T-helper 9 cell (primary cell): ENCODE measurements at places on chromosomes 5 and 9.

DNA sequence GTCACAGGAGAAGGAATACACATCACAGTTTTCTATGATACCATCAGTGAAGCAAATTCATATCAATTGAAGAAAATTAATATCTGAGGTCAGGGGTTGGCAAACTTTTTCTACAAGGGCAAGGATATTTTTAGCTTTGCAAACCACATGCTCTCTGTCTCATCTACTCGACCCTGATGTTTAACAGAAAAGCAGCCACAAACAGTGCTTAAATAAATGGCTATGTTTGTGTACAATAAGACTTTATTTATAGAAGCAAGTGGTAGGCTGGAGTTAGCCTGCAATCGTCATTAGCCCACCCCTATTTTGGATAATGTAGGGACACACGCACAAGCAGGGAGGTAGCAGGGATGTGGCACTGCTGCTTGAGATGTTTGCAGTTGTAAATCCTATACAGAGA lies 251.4 kb downstream of the CETN3 start:
- no peak for DNase-seq

- no peak for DNase-seq
Observed at GRCh38 chr9:120567081-120567480, 12.9 kb downstream of the CDK5RAP2 start.

GRCh38 chr5:90558344-90559192 lies at the start of gene ADGRV1:
ADGRV1 (plus strand) TSS chr5:90558797; CDS start chr5:90558896, 99 bp downstream.
- DNase-seq = no peak

DNA sequence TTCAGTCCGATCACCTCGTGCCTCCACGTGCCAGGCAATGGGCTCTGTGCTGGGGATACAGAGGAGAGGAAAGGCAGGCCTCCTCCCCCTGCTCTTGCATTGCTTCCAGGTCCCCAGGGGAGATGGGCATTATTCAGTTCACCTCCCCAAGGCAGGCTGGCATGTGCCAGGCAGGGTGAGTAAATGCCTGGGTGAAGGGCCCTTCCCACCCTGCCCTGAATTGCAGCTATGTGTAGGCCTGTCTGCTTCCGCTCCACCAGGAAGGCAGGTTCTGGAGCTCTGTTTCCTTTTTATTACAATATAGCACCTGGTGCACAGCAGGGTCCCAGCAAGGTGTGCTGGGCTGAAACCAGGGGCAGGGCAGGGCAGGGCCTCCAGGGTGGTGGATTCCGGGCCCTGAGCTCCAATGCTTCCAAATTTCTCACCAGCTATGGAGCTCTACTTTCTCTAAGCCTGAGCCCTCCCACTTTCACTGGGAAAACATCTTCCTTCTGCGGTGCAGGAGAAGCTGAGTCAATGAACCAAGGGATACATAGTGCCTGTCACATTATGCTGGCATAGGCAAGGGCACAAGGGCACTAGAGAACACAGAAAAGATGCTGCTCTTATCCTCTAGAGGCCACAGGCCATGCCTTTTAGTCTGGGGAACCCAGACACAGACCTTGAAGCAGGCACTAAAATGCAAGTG lies 42.0 kb downstream of the SHB start:
- no peak for DNase-seq

DNA sequence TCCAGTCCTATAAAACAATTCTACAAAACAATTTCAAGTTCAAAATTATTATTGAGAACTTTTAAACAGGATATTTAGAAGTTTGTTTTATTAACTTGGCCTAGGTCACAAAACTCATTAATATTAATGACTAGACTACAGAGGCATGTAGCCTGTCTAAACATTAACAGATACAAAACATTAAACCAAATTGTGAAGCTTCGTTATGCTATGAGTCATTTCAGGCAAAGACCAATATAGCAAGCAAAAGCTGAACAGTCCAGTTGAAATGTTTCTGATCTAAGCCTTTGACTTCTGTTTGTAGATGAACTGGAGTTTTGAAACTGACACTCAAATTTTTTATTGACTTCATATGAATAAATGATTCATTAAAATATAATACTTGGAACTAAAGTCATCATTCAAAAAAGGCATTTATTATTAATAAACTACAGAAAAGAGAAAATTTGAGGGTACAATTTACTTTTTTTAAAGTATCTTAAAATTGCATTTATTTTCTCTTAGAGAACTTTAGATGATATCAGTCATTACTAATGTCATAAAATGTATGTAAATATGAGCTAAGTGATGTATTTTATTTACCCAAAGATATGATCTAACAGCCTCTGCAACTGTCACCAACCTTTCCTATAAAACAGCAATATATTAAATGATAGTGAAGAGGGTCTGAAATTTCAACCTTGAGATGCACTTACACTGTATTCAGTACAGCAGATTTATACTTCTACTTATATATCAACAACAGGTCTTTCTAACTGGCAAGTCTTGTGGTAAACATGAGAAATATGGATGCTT lies 188.8 kb downstream of the COMMD10 start:
- DNase-seq = no peak

DNA sequence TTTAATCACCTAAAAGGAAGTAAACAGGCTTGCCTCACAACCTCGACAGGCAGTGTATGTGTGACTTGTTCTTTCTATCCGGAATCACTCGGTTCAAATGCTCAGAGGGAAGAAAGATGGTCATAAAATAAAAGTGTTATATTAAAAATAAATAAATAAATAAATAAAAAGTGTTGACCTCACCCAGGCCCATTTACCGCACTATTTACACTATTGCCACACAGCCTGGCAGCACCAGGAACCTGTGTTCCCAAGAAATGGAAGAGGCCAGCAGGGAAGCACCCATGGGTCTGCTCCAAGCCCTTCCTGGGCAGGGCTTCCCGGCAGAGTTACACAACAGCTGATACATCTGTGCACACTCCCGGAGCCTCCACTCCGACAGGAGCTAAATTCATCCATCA lies 127.9 kb downstream of the EFNA5 start:
- DNase-seq = no peak

- no peak for DNase-seq
Observed at GRCh38 chr9:119137479-119137878, 231.8 kb downstream of the BRINP1 start.

- DNase-seq = no peak
Observed at GRCh38 chr9:1492156-1492555, 442.0 kb downstream of the DMRT2 start.

- no peak for DNase-seq
Observed at GRCh38 chr5:39177631-39177964, 41.8 kb downstream of the FYB1 start.

DNA sequence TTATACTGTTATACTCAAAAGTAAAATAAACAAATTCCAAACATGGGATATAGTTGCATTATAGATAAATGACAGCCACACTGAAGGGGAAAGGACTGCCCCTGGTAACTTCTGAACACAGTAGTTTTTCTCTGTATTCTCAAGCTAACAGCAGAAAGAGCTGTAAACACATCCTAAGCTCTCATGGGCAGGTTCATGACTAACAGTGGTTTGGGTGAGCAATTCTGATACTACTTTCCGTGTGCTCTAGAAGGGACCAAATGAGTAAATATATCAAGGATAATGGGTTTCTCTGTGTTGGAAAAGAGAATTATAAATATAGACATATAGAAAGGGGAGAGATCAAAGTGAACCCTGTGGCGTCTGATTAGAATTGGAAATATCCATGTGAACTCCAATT lies 2.2 kb upstream of the LCN6 start:
- no peak for DNase-seq

DNA sequence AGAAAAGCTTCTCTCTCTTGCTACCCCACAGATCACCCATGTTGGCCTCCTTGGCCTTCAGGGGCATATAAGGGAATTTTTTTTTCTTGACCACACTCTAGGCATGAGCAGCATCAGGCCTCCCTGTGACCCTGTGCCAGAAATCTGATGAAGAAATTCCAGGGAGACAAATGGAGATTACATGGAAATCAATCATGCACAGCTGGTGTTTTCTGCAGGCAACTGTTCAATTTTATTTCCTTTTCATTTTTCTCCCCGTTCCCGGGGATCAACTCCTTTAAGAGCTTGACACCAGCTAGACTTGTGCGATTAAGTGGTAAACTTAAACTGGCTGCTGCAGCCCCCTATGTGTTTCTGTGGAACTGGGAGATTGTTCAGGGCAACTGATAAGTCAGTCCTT lies 59.3 kb downstream of the GALNT10 start:
- DNase-seq = no peak

DNA sequence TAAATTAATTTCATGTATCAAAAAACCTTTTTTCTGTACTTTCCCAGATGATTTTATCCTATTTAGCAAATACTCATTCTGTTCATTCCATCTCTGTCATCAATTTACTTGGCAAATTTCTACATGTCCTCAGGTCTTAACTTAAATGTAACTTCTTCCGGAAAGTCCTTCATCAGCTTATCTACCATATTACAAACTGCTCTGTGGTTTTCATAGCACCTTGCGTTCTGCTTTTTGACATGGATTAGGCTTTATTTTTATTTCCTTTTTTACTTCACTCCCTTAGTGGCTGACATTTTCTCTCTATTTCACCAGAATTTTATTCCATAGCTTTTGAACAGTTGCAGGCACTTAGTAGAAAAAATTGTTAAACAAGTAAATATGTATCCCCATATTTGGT lies 1040.8 kb downstream of the TAF11L14 start:
- no peak for DNase-seq

GRCh38 chr5:33840927-33841547 lies 50.8 kb downstream of the ADAMTS12 start:
- DNase-seq = no peak

- no peak for DNase-seq
Observed at GRCh38 chr9:7169717-7170389, 412.1 kb downstream of the KDM4C start.

- DNase-seq = no peak
Observed at GRCh38 chr5:7330256-7330655, 65.7 kb upstream of the ADCY2 start.
